ENCODE measurements at places on chromosomes 16 and 17.

DNA sequence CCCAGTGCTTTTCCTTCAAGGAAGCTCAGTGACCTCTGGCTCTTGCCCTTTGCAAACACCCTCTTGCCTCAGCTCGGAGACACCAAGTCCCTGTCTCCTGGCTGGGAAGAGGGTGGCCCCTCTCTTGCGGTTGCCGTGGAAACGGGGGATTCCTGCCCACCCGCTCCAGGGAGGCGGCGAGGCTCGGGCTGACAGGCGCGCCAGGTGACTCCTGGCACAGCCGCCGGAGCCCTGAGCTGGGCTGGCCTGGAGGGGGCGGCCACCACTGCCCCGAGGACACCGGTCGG, 71.4 kb downstream of the ABR start:
- peak; percentile 46 for DNase-seq

GRCh38 chr17:10048629-10049350, 143.7 kb upstream of the RCVRN start:
- no peak for DNase-seq

GRCh38 chr17:49889500-49889899, 41.6 kb upstream of the TAC4 start:
- no peak for DNase-seq

DNA sequence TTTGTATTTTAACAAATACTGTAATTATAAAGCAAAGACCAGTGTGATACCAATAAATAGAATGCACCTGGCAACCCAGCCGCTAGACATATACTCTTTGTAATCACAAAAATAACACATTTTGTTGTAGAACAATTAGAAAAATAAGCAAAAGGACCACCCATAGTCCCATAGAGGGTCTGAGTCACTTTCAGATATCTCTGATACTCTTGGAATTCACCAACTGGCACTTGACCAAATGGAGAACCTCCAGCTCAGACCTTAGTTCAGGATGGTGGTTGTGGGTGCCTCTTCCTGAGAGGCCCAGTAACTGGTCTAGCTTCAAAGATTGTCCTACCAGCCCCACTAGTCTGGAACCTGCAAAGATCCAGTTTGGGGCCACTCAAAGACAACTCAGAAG, 789 bp upstream of the TERF2 start:
- DNase-seq: no peak

GRCh38 chr17:16617481-16618060, 36.1 kb downstream of the ZNF624 start:
- no peak for DNase-seq

- DNase-seq: no peak
These were observed 23.5 kb downstream of the WNT9B start for GRCh38 chr17:46874906-46875305.

DNA sequence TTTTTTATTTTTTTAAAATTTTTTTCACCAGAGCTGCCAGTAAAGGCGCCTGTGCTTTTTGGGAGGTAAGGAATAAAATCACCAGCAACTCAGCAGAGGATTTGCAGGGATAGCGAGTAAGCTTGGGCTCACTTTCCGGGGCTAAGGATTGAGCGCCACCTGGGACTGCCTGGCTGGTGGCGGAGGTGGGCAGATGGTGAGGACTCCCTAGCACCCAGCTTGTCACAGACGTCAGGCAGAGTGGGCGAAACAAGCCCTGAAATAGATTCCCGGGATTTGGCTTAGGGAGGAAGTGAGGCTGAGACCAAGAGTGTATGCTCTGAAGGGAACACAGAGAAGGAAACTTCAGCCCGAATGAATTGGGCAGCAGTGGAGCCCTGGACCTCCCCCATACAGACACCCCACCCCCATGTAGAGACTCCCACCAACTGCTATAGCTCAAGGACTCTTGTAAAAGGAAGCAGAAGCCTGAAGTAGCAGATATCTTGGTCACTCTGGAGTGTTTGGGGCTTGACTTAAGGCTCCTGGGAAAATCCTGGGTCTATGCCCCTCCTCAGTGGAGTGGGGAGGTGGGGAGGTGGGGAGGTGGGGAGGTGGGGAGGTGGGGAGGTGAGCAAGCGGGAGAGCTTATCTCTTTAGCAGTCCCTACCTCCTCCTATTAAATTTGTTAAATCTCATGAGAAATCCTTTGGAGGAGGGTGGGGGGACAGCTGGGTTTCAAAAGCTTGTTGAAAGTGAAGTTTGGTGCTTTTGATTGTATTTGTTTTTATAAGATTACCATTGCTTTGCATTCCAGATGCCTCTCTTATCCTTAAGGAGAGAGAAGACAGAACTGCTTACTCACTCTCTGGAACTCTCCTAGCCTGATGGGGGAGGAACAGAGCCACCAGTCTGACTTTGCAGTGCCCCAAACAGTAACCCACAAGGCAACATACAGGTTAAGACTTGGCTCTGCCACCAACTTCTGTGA, 8.2 kb downstream of the ARL4D start:
- DNase-seq: no peak

DNA sequence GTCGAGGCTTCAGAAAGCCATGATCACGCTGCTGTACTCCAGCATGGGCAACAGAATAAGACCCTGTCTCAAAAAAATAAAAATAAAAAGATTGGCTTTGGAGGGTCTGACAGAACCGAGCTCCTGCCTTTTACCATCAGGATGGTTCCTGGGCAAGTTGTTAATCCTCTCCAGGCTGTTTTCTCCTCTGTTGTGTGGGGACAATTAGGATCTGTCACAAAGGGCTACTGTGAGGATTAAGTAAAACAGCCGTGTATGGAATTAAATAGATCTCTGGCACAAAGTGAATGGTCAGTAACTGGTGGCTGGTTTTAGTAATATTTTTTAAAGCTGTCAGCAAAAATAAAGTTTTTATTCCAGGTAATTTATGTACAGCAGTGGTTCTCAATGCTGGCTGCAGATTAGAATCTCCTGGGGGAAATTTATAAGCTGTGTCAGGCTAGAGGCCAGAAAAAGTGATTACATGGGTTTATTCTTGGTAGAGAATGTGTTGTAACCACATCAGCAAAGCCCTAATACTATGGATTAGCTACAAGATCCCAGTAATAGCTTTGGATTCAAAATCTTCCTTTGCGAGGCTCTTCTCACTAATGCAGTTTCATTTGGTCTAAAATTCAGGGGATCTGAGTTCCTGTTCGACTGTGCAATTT, 47.2 kb downstream of the GPRC5B start:
- DNase-seq: no peak

GRCh38 chr16:8669481-8669880, 4.9 kb upstream of the ABAT start:
- no peak for DNase-seq
